ENCODE measurements at places on chromosomes 3 and 15.

GRCh38 chr3:127277561-127277960 is 10.3 kb downstream of the PRR20G start:
- DNase-seq: no peak

DNA sequence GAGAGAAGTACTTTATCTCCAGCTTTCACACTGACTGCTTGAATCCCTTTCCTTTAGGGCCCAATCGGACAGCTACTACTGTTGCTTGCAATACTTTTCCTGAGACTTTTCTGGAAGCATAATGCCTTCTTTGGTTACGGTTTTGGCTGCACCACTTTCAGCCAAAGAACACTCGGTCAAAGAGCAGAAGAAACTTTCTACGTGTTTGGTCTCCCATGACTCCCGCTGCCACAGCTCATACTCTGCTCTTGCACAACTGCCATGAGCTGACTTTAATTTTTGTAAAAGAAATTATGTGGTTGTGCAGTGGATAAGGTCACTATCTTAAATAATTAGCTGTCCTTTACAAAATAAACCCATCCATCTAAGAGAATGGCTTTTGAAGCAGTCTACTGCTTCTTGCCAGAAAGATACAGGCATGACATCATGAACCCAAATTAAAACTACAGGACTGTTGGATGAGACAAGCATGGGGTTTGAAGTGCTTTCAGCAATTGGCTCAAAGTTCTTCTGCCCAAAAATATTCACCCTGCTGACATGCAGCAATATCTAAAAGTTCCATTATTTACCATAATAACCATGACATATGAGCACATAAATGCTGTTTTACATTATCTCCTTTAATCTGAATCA is 42.0 kb downstream of the PROS1 start:
- DNase-seq: no peak

- no peak for DNase-seq
Observed at GRCh38 chr3:37505415-37505814, 331.0 kb upstream of the LRRFIP2 start.

DNA sequence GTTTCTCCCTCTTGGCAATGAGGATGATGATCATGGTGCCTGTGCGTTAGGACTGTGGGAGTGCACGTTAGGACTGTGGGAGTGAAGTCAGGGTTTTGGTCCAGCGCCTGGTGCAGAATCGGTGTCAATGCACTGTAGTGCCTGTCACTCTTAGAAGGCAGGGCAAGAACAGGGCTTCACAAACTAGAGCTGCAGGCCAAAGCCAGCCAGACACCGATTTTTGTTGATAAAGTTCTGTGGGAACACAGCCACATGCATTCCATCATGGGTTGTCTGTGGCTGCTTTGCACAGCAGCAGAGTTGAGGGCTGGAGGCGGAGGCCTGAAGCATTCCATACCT is 32.6 kb upstream of the NR2C2 start:
- DNase-seq: no peak

DNA sequence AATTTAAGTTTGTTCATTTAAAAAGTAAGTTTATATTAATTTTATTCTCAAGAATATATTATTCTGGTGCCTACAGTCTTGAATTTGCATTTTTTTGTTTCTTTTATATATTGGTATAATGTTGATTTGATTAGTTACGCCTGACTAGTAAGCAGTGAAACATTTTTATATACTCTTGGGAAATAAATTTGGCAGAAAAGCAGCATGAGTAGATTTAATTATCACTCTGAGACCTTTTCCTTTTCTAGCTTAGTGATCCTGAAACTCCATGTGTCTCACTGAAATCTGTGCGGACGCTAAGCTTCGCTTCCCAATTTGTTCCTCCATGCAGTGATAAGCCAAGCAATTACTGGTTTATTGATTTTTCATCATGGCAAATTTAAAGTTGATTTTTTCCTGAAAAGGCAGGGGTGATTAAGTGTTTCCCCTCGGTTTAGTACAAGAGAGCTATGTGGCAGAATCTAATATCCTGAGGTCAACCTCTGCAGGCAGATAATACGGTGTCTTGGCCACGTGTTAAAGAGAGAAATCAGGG is 87.2 kb upstream of the MLF1 start:
- no peak for DNase-seq

GRCh38 chr15:84765675-84766074 is 17.3 kb downstream of the ZNF592 start:
- no peak for DNase-seq

- DNase-seq: no peak
Observed at GRCh38 chr15:65629548-65629947, 7.8 kb downstream of the SLC24A1 start.

DNA sequence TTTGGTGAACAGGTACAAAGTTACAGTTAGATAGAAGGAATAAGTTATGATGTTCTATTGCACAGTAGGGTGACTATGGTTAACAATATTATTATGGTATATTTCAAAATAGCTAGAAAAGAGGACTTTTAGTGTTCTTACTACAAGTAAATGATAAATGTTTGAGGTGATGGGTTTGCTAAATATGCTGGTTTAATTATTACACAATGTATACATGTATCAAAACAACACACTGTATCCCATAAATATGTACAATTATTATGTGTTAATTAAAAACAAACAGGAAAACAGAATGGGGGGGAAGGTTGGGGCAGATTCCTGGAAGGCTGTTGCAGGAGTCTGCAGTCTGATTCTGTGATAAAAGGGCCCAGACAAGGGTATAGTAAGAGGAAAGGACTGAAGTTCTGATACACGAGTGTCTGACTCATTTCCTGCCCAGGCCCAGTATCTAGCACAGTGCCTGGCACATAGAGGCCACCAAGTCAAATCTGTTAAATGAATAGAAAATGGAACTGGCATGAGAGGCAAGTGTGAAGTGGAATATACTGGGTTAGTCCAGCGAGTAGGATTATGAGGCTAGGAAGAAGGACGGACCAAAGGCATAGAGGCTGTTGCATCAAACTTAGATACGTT is 7.2 kb upstream of the ENTPD3 start:
- no peak for DNase-seq

DNA sequence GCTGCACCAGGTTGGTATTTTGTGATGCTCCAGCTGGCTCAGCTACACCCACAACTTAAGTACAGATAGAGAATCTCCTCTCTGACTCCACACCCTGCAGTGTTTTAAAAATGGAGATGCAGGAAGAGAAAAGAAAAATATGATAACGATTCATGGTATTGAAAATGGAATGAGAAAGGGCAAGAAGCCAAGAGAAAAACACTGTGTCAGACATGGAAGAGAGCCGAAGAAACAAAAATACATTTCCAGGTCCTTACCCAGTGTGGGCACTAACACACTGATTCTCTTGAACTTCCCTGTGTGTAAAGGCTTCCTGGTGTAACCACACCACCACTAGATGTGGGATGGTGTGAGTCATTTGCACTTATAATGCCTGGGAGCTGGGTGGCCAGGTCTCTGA is 93.1 kb downstream of the GMPS start:
- no peak for DNase-seq

DNA sequence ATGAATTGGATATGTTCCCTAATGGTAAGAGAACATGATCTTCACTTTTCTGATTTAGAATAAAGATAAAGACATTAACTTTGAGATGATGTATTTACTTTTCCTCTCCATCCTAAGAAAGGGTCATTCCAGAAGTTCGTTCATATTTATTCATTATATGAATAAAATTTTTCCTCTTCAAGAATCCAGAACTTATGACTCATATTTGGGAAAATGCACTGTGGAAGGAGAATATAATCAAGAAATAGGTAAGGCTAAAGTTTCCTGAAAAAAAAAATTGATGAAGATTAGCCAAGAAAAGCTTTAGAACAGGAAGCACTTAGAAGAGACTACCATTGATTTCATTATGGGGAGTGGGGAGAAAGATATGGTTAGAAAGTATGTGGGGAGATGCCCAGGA is 36.5 kb upstream of the CBLB start:
- no peak for DNase-seq

DNA sequence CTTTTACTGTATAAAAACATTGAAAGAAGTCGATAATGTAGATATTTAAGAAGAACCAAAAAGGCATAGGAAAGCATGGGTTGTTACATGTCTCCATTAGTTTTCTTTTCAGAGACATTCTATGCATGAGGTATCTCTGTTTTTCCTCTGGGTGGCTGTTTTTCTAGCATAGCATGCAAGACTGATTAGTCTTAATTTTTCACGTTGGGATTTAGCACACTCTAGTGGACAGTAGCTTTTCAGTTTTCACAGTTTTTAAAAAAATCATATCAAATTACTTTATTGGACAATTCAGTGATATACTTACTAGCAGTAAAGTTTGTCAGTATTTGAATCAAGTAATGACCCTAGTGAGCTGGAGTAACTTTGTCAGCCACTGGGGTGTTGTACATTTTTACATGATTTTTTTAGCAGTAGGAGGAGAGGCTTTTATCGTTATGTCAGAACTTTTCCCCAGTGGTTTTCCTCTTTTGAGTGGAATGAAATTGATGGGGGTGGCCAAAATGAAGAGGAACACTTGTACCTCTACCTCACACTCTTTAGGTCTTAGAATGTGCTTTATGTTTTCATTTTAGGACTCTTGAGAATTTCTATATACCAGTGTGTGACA is 57.2 kb downstream of the SEC22A start:
- no peak for DNase-seq

DNA sequence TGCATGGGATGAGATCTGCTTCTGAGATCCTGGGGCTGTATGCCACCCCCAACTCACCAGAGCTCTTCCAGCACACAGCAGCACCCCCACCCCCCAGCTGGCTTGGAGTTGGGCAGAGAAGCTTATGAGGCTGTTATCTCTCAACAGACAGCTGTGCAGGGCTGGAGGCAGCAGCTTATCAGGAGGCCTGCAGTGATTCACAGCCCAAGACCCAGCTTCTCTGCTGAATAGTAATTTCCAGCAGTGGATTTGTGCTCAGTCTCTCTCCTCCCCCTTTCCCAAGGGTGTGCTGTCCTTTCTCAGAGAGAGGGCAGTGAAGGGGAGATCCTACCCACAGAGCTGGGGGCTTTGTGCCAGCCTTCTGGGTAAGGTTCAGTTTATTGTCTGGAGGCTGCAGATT is 2.1 kb downstream of the RPP25 start:
- DNase-seq: no peak

DNA sequence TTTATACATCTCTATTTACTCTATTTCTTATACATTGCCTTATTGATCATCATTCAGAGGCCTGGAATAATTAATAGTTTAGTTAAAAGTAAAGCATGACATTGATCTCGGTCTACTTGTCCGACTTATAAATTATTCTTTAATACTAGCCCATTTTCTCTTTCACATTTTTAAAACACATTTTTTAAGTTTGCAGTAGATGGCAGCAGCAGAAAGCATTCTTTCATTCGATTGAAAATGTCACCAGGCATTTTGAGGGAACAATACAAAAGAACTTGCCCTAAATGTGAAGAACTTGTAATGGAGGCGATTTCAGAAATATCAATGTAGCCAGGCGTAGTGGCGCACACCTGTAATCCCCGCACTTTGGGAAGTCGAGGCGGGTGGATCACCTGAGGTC is 15.5 kb upstream of the MAP3K13 start:
- no peak for DNase-seq

GRCh38 chr3:183275937-183276336 is 22.9 kb downstream of the B3GNT5 start:
- DNase-seq: no peak

GRCh38 chr3:45947361-45947760 is 4.1 kb downstream of the CXCR6 start:
- no peak for DNase-seq

- no peak for DNase-seq
Observed at GRCh38 chr3:29226706-29227105, 54.2 kb upstream of the RBMS3 start.

DNA sequence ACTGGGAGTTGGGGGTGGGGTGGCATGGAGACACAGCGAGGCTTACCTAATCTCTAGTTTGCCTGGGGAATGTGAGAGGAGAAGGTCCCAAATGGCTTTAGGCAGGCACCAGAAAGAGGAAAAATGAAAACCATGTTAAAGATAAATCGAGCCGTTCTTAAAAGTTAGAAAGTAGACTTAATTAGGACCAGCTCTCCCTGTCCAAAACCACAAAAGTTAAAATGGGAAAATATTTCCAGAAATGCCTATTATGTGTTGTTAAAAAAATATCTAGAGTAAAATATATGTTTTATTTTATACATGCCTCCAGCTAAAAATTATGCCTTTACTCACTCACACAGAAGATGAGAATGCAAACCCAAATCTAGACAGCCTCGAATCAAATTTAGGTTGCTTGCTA is 50.1 kb downstream of the LRTM1 start:
- no peak for DNase-seq

DNA sequence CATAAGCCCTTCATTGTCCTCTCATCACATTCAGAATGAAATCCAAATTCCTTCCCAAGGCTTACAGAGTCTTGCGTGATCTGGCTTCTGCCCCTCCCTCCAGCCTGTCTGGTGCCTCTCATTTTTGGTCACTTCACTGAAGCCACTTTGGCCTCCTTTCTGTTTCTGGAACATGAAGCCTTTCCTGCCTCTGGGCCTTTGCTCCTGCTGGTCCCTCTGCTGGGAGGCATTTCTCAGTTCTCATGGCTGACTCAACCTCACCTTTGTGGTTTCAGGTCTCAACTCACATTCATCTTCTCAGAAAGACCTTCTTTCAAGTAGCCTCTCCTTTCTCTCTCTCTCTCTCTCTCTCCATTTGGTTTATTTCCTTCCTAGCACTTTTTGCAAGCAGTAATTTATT is 43.9 kb upstream of the BHLHE40 start:
- DNase-seq: no peak

All from stimulated activated CD4-positive, alpha-beta T cell treated with anti-CD3 and anti-CD28 coated beads, Interleukin-2, amount 100 ng/mL, for 48 hours (primary cell).